ENCODE measurements at places on chromosomes 12 and 14.
A peak's percentile ranks its signal among the peaks of the same experiment; 100 is the strongest.

GRCh38 chr12:122979908-122980182, 636 bp upstream of the ARL6IP4 start:
- no peak for DNase-seq

- peak; percentile 35 for DNase-seq
Observed at GRCh38 chr12:76790564-76791552, 26.9 kb downstream of the ZDHHC17 start.

DNA sequence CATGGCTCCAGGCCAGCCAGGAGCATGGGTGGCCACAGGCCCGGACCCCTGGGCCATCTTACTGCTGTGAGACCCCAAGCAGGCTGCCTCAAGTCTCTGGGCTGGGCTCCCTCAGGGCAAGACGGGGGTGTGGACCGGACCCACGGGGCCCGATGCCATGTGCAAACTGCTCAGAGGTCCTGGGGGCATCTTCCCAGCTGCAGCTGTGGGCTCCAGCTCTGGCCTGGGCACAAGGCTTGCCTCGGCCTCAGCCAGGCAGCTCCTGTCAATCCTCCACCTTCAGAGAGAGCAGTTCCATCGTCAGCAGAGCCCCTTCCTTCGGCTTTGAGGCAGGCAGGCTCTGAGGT, 12.4 kb upstream of the GPR132 start:
- DNase-seq: no peak

GRCh38 chr12:95258151-95258550, 40.5 kb downstream of the VEZT start:
- no peak for DNase-seq

DNA sequence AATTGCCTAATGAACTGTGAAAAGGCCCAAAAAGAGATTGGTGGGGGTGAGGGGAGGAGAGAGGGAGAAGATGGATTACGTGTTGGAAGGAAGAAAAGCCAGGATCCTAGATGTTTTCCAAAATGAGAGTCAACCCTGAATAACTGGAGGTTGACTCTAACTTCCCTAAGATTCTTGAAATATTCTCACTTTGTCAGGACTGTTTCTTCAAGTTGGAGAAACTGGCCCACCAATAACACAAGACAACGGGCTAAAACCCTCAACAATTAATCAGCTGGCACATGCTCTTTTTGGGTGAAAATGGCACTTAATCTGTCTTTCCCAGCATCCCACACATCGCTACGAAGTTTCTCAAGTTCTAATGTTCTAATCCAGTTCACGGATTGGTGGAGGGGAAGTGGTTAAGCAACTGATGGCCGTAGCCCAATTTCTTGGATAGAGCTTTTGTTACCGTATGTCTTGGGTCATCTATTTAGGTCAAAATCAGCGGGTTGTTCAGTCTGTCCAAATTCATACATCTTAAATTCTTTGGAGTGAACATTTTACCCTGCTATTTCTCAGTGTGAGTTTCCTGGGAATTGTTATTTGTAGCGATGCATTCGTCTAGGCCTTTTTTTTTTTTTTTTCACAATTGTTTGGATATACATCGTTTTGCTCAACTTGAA, 49.0 kb downstream of the GPHB5 start:
- no peak for DNase-seq

- DNase-seq: no peak
Observed at GRCh38 chr12:109105176-109105575, 7.8 kb downstream of the UNG start.

DNA sequence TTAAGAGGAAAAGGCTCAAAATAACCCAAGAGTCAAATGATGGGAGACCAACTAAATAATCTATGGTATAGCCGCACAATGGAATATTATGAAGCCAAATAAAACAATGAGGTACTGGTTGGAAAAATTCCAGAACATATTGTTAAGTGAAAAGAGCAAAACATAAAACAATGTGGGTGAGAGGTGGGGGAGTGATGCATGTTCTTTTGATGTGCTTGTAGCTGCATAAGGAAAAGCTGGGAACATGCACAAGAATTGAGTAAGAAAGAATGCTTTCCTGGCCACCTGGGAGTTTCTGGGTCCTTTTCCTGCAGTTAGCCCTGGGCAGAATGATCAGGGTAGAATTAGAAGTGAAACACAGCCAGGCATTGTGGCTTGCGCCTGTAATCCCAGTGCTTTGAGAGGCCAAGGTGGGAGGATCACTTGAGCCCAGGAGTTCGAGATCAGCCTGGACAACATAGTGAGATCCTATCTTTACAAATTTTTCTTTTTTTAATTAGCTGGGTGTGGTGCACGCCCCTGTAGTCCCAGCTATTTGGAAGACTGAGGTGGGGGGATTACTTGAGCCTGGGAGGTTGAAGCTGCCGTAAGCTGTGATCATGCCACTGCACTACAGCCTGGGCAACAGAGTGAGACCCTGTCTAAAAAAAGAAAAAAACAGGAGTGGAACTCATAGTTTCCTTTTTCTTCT, 7.9 kb downstream of the ABCB9 start:
- no peak for DNase-seq

GRCh38 chr12:90965204-90965603, 10.2 kb upstream of the CCER1 start:
- DNase-seq: no peak

- DNase-seq: no peak
Observed at GRCh38 chr14:100304825-100305323, 1.4 kb downstream of the SLC25A29 start.

GRCh38 chr12:109302358-109302757, 6.7 kb downstream of the FOXN4 start:
- DNase-seq: no peak

DNA sequence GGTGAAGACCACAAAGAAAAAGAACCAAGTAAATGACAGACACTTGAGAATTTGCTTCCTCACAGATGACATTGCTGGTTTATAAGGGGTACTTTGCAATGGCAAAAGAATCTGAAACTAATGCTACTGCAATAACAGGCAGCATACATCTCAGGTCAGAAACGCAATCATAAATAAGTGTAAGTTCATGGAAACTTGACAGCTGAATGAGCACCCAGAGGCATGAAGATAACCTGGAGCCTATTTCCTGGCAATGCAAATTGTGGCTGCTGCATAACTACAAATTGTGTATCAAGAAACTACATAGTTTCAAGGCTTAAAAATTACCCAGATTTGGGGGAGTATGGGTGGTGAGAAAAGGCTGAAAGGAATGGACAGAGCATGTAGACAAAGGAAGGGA, 8.5 kb upstream of the MYO1A start:
- no peak for DNase-seq

DNA sequence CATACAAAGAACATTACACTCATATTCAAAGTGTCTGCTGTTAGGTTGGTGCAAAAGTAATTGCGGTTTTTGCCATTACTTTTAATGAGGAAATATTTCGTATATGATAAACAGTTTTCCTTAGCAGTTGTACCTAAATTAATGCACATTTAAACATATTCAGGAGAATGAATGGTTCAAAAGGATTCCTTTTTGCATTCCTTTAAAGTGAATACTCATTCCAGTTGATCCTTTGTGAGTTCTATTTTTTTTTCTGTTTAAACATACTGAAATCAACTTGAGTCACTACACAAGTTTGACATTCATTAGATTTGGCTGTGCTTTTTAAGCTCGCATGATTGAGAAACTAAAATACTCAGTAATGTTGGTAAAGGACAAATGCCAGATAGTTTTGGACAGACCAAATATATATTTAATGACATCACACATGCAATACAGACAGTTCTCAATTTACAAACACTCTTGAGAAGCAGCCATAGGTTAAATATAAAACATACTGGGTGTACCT, 13.8 kb upstream of the SLC38A2 start:
- DNase-seq: no peak

GRCh38 chr14:71488703-71489191, 443.5 kb upstream of the RGS6 start:
- DNase-seq: no peak

GRCh38 chr14:96122496-96122895, 82.1 kb upstream of the BDKRB2 start:
- DNase-seq: no peak

DNA sequence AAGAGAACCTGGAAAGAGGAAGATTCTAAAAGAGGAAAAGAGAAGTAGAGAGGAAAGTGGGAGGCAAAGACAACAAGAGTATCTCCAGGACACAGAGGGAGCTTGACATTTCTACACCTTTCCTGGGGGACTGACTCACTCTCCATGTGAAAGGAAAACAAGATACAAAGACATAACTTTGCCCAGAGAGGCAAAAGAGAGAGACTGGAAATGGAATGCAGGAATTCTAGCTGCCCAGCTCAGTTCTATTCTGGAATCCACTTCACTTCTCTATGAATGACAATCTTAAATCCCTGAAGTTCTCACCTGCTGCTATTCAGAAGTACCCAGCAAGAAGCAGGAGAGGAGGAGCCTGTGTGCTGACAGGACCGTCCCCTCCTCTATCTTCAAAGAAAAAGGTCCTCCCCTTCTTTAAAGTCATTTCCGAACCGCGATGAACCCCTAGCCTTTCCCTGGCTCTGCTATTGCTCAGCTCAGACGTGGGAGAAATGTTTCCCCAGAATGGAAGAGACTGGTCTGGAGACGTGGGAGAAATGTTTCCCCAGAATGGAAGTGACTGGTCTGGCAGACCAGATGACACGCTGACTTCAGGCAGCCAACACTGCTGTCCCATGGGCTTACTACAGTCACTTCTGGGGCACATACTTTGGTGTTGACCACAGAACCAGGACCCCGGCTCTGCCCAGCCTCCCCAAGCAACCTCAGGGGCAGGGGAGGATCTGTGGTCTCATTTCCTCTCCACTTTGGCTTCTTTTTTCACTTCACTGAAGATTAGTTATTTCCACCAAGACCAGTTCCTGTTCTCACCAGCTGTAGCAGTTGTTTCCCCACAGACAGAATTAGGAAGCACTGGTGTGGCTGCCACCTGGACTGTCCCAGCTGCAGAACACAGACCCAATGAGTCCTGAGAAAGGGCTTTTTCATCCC, 8.3 kb downstream of the FMNL3 start:
- DNase-seq: peak; percentile 71

GRCh38 chr14:52602131-52602530, 49.5 kb downstream of the GPR137C start:
- peak; percentile 9 for DNase-seq

DNA sequence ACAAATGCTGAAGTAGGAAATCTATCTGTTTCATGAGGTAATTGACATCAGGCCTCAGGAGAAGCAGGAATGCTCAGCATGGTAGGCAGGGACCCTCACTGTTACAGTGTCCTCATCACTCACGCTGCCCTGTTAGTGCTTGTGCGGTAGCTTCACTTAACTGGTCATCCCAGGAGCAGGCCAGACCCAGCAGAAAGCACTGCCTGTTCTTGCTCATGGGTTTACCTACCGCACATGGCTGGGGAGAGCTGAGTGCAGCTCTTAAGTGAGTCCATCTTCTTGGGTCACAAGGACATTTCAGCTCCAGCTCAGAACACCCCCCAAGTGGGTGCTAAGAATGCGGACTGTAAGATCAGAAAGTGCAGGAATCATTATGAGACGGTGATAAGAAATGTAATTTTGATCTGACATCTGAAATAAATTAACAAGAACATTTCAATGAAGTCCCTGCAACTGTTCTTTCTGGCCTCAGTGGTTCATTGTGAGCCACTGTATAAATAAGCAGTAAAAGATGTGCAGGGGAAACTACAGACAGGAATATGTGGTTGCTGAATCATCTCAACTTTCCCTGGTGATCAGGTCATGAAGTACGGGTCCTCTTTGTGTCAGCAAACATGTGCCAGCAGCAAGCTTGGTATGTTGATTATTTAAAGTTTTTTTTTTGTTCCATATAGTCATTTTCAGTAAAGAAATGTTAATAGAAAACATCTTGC, 757.7 kb upstream of the TMEM132C start:
- no peak for DNase-seq

DNA sequence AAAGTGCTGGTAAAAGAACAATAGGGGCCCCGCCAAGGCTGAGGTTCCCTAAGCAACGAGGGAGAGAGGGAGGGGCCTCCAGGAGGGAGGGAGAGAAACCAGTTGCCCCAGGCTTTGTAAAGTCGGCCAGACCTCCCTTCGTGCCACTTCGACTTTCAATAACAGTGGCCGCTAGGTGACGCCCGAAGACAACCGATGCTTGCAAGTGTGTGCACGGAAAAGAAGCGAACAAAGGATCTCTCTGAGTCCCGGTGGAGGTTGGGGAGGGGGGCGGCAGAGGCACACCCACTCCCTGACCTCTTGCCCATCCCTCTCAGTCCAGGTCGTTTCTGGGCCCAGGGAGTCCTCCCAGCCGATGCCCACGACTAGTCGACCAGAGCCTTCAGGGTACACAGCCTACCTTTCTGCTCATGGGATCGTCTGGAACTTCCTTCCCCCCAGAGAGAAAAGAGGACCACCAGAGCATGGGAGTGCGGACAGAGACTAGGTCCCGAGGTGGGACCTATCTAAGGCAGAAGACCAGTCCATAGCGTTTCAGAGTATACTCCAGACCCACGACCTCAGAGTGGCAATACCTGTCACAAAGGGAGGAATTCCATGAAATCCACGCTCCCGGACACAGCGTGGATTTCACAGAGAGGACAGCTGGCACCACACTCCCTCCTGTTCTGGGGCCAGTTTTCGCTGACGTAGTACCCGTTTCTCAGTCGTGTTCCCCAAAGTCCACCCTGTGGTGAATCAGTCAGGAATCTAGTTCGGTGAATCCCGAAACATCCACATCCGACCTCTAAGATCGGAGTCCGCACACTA, 262.7 kb upstream of the ALG10B start:
- no peak for DNase-seq

- DNase-seq: no peak
Observed at GRCh38 chr14:54428527-54428926, 12.6 kb downstream of the CNIH1 start.

DNA sequence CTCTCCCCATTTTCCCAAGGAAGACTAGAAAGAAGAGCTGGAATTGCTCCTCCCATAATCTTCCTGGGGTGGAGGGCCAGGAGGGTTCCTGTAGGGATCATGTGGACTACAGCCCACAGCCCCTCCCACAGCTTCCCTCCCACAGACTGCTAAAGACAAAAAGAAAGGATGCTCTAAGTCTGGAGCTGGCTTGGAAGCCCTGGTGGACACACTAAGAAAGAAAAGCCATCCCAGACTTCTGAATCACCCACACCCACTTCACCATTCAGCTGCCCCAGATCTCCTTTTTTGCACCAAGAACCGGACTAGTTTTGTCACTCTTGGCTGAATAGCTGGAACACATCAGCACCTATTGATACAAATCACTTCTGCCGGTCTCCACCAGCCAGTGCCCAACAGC, 56.8 kb upstream of the PLXNC1 start:
- DNase-seq: no peak

DNA sequence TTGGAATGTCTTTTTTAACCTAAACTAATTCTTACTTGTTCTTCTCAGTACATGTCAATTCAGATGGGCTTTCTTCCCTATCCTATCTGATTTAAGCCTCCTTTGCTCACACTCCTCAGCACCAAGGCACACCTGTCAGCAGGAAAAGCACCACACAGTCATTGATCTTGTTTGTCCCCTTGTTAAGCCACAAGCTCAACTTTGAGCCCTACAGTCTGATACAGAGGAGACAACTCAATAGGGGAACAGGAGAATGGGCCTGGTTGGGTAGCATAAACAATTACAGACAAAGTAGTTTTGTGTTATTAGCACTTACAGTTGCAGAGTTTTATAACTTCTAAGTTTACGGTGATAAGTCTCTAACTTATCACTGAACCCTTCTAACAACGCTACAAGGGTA, 29.5 kb upstream of the SYCP3 start:
- no peak for DNase-seq

- DNase-seq: no peak
Observed at GRCh38 chr14:56137453-56137807, 19.2 kb downstream of the PELI2 start.

GRCh38 chr12:130177635-130178242, 15.5 kb downstream of the FZD10 start:
- no peak for DNase-seq

GRCh38 chr14:92986254-92987147, 63.6 kb downstream of the CHGA start:
- no peak for DNase-seq

GRCh38 chr12:104336115-104336514, 32.6 kb downstream of the EID3 start:
- no peak for DNase-seq
